ENCODE measurements at places on chromosomes 2 and 18.

GRCh38 chr2:189088591-189089205 is 90.9 kb downstream of the COL5A2 start:
- DNase-seq = no peak

DNA sequence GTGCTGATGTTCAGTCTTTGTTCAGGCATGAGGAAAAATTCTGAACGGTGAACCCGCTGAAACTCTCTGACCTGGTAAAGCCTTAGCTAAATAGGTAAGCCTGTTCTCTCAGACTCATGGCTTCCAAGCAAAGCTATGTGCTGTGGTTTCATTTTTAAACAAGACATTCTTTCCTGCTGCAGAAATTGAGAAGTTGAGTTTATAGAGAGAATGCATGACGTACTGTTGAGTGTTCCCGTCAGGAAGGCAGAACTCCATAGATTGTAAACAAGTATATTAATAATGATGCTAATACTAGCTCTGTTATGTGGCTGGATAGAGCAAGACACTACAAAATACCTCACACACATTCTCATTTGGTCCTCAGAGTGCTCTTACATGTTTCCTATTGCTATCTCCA is 424.0 kb upstream of the CRIM1 start:
- DNase-seq = no peak

DNA sequence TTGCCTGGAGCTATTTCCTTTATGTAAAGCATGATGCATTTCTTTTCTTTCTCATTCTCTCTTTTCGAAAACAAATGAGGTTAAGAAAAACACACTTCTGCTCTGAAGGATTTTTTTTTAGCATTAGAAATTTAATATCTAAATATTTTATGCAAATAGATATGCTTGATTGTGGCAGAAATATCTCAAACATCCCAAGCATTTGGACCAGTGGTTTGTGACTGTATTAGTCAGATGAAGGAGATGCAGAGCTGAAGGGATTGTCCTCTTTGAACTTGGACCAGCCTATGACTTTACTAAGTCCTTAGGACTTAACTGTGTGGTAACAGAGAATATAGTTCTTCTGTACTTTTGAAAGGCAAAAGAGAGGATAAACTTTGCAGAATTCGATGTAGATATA is 335.9 kb upstream of the NT5C1B start:
- DNase-seq = no peak

DNA sequence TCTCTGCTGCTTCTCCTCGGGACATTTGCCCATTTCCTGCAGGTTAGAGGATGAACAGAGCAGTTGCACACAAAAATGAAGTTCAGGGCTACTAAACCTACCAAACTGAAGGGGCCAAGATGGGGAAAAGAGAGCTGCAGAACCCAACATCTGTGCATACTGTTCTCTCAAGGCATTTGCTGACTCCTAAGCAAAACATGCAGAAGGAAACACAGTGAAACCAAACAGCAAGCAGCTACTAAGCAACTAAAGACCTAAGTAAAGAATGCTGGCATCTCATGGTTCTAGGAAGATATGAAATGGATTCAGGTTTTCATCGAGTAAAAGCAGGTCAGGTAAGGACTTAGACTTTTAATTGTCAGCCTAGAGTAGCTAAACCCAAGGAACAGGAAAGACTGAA is 111.9 kb upstream of the SYT4 start:
- no peak for DNase-seq

DNA sequence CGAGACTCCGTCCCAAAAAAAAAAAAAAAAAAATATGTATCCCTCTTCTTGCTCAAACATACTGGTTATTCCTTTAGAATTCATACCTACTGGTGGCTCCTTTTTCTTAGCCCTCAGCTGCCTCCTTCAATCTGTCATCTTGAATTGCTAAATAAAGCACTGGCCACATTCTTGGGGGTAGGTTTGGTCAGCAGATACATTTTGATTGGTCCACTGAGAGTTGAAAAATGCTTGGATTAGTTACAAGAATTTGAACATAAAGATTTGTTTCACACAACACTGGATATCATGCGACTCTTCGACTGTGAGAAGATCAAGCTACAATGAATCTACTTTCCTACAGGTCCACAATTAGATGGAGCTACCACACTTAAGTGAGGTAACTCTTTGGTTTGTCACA is 906.1 kb upstream of the SLC39A10 start:
- DNase-seq = no peak

GRCh38 chr2:239533569-239534316 is 132.9 kb upstream of the HDAC4 start:
- DNase-seq = no peak

DNA sequence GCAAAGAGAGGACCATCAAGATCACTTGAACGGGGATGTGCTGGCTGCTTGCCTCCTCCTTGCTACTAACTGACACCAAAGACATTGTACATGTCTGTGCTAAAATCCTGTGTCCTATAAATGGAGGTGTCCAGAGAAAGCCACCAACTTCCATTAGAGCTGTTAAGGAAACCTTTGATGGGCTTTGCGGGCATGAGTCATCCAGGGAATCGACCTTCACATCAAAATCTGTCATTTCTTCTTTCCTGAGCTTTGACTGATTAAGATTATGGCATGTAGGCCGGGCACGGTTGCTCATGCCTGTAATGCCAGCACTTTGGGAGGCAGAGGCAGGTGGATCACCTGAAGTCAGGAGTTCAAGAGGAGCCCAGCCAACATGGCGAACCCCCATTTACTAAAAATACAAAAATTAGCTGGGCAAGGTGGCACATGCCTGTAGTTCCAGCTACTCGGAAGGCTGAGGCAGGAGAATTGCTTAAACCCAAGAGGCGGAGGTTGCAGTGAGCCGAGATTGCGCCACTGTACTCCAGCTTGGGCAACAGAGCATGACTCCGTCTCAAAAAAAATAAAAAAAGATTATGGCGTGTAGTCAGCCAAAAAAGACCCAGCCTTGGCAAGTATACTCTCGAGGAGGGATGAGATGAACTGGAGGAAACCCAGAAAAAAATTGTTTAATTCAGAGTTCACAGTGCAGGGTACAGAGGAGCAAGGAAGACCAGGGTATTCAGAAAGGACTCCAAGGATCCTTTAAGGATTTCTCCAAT is 115.8 kb downstream of the CABLES1 start:
- no peak for DNase-seq

DNA sequence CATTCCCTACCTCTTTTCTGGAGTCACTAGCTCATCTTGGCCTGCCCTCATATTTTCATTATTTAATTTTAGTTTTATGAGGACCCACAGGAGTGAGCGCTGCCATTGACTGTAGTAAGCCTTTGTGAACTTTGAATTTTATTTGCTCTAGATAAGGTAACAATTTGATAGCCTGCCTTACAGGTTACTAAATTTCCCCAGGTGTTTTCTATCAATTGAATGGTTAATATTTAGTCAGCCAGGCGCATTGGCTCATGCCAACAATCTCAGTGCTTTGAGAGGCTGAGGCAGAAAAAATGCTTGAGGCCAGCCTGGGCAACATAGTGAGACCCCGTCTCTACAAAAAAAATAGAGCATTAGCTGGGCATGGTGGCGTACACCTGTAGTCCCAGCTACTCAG is 50.2 kb downstream of the DAW1 start:
- DNase-seq = no peak

- DNase-seq = no peak
These were observed 505 bp downstream of the FOXI3 start for GRCh38 chr2:88451811-88452564.

GRCh38 chr2:159573846-159574606 is 42.3 kb downstream of the BAZ2B start:
- DNase-seq = no peak

DNA sequence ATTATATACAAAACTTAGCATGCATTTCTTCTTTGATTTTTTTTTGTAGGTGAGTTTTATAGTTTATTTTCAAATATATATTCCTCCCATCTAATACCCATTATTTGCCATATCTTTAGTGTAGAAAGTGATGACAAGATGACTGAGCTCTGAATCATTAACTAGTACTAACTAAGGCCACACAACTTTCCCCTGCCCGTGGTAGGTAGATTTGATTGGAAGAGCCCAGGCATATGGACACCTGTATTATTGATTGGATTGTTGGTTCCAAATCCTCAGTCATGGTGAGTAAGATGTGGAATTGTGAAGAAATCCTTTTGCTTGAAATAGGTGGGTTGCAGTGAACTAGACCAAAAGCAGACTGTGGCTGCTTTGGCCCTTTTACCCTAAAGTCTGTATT is 54.8 kb downstream of the ABI2 start:
- no peak for DNase-seq

DNA sequence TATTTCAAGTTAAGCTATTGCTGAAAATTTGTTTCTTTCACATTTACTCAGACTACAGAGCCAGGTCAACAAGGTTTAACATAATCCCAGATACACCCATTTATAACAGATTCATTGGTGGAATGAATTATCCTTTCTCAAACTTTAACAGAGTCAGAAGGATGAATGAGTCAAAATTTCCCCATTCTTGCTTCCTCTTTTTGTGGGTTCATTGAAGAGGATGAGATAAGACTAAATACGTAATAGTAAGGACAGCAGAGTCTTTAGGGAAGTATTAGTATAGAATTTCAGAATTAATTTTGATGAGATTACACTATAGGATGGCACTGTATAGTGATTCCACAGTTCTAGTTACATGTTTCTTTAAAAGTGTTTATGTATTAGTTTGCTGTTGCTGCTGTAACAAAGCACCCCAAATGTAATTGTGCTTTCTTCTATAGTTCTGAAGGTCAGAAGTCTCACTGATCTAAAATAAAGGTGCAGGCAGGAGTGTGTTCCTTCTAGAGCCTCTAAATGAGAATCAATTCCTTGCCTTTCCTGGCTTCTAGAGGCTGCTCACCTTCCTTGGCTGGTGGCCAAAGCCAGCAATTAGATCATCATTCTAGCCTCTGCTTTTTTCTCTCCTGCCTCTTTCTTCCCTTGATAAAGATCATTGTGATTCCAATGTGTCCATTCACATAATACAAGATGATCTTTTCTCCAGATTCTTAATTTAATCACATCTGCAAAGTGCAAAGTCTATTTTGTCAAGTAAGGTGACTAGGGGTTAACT is 309.3 kb upstream of the PIK3C3 start:
- DNase-seq = no peak

DNA sequence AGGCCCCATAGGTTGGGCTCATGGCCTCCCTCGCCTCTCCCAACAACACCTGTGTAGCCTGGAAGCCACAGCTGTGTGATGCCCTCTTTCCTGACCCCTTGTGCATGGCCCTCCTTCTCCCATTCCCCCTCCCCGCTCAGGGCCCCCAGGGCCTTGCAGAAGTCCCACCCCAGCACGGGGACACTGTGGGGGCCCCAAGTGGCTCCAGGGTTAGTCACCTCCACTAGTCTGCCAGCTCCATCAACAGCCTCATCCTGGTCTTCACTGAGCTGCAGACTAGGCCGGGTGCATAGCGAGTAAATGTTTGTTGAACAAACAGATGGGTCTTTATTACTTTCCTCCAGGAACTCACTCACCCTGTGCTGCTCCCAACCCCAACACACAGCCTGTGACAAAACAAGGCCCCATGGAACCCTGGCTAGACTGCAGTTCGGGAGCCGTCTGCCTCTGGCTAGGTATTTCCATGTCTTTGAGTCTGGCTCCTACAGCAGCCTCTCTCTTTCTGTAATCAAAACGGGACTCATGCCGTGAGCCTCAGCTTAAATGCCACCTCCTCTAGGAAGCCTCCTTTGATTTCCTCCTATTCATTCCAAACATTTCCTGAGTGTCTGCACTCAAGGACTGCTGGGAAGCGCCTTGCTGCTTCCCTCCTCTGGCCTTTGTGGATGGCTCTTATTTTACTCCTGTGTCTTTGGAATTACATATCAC is 109.9 kb upstream of the ID2 start:
- no peak for DNase-seq

DNA sequence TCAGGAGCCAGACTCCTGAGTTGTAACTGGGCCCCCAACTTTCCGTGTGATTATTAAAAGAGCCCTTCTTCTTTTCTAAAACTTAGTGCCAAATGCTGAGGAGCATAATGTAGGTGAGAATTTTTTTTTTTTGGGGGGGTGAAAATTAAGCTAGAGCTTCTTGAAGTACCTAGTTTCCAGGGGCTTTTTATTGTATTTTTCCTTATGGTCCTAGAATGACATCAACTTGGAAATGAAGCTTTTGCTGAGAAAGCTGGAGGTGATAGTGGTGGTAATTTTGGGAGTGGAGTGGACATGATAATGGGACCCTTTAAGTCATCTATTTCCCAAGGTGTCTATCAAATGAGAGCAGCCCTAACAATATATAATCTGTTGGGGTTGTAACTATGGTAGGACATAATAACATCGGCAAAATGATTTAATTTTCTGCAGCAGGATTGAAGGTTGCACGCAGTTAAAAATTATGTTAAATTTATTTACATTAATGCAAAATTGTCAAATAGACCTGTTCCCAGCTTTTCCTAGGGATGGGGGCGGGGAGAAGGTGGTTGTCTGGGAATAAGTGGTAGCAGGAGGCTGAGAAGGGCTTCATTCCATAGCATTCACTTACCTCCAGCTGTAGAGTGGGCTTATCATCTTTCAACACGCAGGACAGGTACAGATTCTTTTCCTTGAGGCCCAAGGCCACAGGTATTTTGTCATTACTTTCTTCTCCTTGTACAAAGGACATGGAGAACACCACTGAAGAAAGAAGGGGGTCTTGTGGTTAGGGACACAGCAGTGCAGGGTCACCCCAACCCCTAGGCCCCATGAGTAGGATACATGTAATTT is 5.7 kb downstream of the IL1B start:
- no peak for DNase-seq

- DNase-seq = no peak
These were observed 98.4 kb downstream of the EHBP1 start for GRCh38 chr2:62803961-62804360.

- no peak for DNase-seq
These were observed 112.8 kb upstream of the TMEFF2 start for GRCh38 chr2:192307530-192307929.

- DNase-seq = no peak
These were observed 7.9 kb downstream of the SS18 start for GRCh38 chr18:26082475-26082874.
